Fibroblast of skin of left biceps (primary cell): ENCODE measurements at places on chromosomes 1 and 21.

DNA sequence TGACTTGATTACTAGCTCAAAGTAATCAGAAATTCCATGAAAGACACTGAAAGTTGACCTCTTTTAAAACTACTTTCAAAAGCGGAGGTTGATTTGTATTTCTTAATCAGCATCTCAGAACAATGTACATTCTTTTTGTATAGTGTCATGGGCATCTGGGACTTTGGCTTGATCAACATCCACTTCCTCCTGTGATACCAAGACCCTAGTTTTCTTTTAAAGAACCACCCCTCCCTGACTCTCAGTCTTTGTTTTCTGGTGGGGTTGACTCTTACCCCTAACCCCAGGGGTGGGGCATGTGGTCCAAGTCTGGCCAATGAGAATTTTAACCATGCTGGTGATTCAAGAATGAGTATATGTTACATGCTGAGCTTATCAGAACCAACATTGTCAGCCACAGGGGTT, 21.7 kb upstream of the IRF2BP2 start:
- no peak for DNase-seq

DNA sequence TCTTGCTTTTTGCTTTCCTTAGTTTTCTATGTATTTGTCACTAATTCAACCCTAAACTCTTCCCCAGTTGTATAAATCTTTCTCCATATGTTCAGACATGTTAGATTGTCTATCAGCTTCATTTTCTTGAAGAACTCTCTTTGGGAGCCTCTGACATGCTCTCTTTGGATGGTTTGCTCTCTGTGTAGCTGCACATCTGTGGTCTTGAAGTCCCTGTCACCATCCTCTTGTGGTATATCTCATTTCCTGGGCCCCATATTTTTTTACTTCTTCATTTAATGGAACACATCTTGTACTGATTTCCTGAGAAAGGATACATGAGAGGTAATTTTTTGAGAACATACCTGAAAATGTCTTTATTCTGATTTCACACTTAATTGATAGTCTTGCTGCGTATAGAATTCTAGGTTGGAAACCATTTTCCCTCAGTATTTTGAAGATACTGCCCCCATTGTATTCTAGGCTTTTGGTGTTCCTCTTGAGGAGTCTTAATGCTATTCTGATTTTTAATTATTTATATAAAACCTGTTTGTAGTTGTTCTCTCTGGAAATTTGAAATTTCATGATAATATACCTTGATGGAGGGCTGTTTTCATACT, 72.6 kb downstream of the ST3GAL3 start:
- DNase-seq, result no peak

DNA sequence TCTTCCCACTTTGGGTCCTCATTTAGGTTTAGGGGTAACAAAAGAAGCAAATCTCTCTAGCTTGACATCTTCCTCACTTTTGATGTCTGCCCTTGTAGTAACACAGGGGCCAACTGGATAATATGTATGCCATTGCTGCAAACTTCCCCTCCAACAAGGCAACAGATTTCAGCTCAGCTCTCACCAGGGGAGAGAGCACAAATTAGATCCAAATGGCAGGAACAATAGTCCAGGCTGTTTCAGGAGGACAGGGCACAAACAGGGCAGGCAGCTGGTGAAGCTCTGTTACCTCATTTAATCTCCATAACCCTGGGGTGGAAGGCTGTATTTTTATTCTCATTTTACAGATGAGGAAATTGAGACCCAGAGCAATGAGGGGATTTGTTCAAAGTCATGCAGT, 4.3 kb upstream of the PIK3R3 start:
- DNase-seq, result no peak

GRCh38 chr1:200971955-200972711, 51.4 kb downstream of the KIF21B start:
- peak; percentile 26 for DNase-seq

DNA sequence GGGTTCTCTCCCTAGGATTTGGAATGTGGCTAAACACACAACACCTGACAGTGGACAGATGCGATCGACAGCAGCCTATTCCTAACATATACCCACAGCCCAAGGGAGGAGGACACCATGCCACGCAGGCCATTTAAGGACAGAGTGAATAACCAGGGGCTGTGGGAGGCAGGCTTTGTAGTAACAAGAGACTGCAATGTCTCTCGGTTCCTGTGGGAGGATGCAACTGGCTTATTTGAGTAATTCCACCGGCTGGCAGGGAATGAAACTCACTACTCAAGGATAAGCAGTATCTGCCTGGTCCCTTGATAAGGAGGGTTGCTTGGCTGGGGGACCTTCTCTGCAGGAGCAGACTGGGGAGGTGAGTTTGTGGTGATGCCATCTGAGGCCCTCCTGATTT, 109.6 kb downstream of the PCP4 start:
- DNase-seq, result no peak

DNA sequence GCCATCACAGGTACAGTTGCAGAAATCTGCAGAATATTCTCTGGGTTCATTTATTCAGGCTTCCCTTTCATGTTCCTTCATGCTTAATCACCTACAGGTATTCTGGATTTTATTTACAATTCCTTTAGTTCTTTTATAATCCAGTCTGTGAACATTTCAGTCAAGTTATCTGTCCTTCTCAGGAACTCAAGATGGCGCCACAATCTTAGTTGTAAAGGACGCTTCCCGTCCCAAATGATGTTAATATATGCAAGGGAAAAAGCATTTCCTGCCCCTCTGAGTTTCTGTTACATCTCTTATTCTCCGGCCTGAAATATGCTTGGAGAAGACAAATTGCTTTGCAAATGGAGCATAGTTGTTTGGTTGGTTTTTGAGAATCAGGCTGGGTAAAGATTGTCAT, 19.3 kb downstream of the F3 start:
- no peak for DNase-seq

DNA sequence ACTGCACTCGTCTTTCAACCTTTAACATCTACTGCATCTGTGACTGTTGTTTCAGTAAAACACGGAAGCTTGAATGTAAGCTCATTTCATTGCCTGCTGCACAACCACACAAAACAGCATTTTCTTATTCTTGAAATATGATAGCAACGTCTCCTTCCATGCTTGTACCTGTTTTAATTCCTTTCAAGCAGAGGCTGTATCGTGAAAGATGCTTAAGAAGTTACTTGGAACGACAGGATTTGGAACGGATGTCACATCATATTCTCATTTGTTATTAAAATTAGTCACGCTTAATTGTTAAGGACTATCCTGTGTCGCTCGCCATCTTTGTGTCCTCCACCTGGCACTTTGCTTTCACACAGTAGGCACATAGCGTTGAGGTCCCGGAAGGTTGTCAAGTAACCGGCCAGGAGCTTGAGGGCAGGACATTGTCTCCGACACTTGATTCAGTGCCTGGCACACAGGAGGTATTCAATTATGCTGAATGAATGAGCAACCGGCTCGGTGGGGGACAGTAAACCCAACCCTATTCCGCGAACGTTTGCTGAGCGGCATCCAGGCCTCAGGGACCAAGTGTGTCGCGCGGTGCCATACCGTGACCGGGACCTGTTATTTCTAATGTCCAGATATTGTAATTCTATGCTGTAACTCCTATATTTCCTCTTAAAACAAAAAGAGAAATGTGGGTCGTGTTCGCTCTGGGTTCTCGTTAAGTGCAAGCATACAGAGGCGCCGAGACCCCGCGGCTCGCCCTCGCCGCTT, 499 bp upstream of the SH3GLB1 start:
- DNase-seq, result no peak

GRCh38 chr1:8551057-8551456, 233.1 kb downstream of the SLC45A1 start:
- DNase-seq, result no peak

GRCh38 chr1:27152004-27152828, 2.7 kb downstream of the SLC9A1 start:
- no peak for DNase-seq

DNA sequence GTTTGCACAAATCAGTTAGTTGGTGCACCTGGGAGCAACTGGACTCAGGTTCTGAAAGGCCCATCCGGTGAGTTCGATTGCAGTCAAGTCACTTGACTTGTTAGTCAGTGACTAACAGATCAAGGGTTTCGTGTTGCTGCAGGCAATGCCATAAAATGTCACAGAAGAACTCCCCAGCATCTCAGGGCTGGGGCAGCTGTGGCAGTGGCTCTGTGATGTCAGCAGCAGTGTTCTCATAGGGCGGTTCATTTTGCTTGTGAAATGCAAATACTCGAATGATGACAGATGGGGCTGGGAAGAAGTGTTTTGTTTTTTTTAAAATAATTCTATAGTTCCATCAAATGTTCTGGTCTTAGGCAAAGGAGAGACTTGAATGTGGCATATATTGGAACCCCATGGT, 287.8 kb downstream of the LMX1A start:
- no peak for DNase-seq

- DNase-seq, result no peak
These were observed 180.2 kb upstream of the MAP1LC3C start for GRCh38 chr1:242178924-242179708.
